SHP77 treated with DMSO at 0.1 percent for 48 hours (cell line): ENCODE measurements at places on chromosomes 6 and 20.

DNA sequence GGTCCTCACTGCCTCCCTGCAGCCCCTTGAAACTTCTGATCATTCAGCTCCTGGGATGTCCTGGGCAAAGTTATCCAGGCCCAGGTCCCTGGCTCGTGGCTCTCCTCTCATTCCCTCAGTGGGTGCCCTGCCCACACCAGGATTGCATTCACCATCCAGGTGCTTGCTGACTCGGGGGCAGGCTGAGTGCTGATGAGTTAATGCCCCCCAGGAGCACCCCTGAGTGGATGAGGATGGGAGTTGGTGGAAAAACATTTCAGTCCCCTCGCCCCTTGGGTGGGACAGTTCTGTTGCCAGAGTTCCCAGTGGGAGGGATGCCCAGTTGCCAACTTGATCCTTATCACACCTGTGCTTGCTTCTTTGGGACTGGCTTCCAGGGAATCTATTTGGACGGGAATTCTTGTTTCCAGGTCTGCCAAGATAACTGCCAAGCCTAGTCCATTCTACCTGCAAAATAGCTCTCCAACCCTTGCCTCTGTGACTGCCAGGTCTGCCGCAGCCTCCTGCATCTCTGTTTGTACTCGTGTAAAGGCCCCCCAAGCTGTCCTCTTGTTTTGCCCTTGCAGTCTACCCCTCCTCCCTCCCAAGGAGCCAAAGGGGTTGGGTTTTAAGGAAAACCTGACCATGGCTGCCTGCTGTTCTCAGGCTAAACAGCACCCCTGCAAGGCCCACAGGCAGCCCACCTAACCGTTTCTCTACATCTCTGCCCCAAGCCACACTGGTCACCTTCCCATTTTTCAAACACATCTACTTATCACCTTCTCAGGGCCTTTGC lies 11.6 kb upstream of the RSPO4 start:
- no peak for DNase-seq

DNA sequence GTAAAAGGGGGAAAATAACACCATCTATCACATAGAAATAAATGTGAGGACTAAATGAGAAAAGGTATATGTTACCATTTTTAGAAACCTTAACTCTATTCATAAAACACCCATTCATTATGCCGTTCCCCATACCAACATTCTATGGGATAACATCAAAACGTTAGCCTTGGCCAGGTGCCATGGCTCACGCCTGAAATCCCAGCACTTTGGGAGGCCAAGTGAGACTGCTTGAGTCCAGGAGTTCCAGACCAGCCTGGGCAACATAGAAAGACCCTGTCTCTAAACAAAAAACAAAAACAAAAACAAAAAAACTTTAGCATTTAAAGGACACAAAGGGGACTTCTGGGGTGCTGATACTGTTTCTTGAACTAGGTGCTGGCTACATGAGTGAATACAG lies 1.3 kb downstream of the PIGU start:
- no peak for DNase-seq

DNA sequence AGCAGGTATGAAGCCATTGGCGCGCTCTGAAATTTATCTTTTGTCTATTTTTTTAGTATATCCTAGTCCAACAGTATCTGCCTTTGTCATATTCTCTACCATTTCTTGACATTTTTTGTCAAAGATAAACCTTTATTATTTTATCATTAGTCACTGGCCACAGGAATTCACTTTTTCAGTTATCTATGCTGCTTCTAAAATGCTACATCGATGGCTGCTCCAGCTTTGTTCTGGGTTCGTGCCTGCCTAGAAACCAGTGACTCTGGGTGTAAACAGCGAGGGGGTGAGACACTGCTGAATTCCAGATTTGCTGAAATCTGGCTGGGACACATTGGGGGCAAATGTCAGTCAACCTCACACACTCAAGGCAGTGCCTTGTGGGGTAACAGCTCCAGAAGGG lies 193.4 kb downstream of the CDC5L start:
- no peak for DNase-seq

DNA sequence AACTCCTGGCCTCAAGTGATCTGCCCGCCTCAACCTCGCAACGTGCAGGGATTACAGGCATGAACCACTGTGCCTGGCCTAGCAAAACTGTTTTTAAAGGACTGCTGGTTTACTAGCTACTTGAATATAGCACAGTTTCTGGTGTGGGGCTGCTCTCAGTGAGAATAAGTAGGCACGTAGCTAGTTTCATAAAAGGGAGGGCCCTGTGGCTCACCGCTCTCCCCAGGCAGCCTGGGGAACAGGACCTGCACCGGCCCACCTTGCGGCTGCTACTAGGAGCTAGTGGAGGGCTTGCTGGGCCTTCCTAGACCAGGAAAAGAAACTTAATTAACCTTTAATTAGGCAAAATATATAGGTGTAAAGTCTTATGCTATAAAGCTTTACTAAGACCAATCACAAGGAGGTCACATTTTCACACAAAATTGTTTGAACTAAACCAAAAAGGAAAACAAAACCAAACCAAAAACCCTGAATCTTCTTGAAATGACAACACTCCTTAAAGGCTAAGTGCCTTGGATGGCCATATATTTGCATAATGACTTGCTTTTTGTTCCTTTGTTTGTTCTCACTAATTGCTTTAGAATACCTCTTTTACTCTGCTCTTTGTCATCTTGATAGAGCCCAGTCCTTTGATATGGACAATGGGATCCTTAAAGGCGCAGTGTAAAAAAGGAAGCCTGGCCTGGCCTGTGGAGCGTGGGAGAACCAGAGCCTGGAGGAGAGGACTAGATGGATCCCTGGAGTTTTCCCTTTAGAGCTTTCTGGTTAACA lies 69.5 kb upstream of the SAMD5 start:
- DNase-seq: no peak

- no peak for DNase-seq
Measured at GRCh38 chr20:4973330-4974097, 27.8 kb downstream of the SLC23A2 start.

DNA sequence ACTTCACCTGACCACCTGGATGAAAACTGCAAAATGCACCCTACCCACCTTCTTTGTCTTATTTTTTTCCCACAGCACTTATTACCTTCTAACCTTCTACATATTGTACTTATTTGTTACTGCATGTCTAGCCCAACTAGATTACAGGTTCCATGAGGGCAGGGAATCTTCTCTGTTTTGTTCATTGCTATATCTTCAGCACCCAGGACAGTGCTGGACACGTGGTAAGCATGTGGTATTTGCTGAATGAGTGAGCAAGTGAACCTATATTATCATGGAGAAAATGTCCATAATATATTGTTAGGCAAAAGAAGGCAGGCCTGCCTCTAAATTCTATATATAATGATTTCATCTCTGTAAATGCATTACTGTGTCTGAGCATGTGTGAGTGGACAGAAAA lies 107.0 kb downstream of the TRERF1 start:
- no peak for DNase-seq

GRCh38 chr6:126341126-126341525 lies 1.2 kb downstream of the CENPW start:
- DNase-seq: no peak

- no peak for DNase-seq
Measured at GRCh38 chr20:41623625-41624375, 5.6 kb upstream of the CHD6 start.

- no peak for DNase-seq
Measured at GRCh38 chr6:134805168-134805567, 144.7 kb downstream of the ALDH8A1 start.

DNA sequence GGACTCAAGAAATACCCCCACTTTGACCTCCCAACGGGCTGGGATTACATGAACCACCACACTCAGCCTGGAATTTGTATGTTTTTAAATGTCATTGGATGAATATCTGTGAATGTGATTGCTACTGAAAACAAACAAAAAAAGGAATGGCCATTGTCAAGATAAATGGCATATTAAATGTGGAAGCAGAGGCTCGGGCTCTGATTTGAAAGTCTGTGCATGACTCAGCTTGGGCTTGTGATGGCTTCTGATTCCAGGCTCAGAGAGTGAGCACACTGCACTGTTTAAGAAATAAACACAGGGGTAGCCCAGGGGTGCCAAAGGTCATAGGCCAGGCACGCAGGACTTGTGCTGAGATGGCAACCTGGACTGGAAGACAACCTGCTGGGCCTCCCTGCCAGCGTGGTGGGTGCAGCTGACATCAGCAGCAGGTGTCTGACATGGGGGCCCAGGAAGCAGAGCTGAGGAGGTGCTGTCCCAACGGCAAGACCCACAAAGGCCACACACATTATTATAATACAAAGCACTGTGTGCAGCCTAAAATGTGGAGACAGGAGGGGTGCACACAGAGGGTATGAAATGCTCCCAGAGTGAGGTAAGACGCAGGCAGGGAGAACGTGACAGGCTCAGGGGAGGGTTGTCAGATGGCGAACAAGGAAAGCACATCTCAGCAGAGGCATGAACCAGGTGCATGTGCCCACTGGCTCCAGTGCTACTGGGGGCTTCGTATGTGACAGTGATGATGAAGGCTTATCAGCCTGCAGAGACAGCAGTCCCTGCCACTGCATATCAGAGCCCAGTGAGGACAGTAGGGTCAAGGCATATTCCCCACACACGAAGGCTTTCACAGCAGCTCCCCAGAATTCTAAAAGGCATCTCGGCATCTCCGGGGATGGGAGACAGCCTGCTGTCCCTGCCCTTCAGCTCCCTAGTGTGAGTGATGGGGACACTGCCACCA lies 169.4 kb downstream of the SYNDIG1 start:
- DNase-seq: no peak

DNA sequence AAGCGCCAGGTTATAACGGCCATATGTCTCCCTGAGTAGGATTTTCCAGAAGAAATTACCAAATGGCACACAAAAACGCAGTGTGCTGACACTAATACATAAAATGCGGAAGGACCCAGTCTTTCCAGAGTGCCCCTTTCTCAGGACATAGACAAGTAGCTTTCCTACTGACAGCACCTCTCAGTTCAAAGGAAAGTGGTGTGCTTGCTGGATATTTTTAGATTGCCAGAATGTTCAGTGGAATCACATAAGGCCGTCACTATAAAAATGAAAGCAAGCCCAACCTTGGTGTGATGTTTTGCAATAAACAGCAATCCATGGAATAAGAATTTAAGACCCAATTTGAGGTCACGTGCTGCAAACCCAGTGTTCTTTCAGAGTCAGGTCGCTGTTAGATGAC lies 135.5 kb upstream of the AGPAT4 start:
- DNase-seq: no peak

DNA sequence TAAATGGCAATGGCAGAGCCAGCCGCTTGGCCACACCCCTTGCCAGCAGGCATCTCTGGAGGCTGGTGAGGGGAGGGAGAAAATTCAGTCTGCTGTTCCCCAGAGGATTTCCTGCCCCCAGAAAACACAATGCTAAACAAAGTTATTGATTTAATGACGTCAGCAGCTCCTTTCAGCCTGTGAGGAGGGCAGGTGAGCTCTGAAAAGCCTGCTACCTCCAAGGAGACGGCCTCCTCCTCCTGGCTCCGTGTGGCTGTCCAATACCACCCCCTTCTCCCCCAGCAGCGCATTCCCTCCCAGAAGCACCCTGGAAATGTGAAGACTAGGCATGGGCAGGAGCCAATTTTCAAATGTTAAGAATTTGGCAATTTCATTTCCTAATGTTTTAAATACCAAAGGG lies 393.1 kb downstream of the ZFAND3 start:
- peak; percentile 50 for DNase-seq

DNA sequence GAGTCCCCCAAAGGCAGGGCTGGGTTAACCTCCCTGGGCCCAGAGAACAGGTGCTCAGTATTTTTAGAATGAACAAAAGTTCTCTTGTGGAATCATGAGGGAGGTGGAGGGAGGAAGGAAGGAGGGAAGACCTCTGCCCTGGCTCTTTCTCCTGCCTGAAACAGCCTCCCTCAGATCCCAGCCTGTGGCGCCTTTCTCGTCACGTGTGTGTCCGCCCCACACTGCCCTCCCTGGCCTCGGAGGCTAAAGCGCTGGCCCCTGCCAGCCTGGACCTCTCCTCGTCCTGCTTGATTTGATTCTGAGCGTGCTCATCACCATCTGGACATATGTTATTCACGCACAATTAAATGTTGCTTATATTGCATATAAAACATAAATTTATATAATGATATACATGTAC lies 40.9 kb downstream of the PHACTR3 start:
- DNase-seq: no peak

GRCh38 chr6:105161421-105161820 lies 18.4 kb downstream of the POPDC3 start:
- no peak for DNase-seq

- DNase-seq: no peak
Measured at GRCh38 chr6:138250513-138251247, 32.4 kb upstream of the PBOV1 start.

GRCh38 chr6:118558464-118559217 lies 10.5 kb downstream of the PLN start:
- DNase-seq: no peak

DNA sequence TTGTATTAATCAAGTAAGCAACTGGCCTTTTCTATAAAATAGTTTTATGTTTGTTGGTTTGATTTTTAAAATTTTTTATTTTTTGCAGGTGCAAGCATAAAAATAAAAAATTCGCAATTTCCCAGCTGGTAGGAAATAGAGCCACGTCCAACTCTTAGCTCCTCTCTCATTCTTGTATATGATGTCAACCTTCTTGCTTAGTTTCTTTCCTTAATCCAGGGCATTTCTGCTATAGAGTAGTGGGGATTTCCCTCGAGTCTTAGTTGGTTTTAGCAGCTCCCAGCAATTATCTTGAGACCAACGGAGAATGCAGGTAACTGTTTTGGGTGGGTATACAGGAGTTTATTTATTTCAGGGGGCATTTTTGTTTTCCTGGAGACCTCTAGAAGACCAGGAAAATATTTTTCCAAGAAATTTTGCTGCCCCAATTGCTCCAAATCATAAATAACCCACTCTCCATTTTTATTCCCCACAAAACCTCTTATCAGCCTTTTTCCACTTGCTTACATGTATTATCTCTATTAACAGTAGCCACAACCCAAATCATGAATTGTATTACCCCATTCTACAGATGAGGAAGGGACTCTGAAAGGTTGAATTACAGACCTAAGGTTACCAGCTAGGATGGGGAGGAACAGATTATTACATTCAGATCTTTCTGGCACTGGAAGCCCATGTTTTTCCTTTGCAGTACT lies 18.4 kb downstream of the PHACTR2 start:
- DNase-seq: no peak
